T-helper 9 cell (primary cell): ENCODE measurements at places on chromosomes 4 and X.
A peak's percentile ranks its signal among the peaks of the same experiment; 100 is the strongest.

- DNase-seq, result no peak
Measured at GRCh38 chrX:30530606-30531005, 47.0 kb downstream of the TASL start.

DNA sequence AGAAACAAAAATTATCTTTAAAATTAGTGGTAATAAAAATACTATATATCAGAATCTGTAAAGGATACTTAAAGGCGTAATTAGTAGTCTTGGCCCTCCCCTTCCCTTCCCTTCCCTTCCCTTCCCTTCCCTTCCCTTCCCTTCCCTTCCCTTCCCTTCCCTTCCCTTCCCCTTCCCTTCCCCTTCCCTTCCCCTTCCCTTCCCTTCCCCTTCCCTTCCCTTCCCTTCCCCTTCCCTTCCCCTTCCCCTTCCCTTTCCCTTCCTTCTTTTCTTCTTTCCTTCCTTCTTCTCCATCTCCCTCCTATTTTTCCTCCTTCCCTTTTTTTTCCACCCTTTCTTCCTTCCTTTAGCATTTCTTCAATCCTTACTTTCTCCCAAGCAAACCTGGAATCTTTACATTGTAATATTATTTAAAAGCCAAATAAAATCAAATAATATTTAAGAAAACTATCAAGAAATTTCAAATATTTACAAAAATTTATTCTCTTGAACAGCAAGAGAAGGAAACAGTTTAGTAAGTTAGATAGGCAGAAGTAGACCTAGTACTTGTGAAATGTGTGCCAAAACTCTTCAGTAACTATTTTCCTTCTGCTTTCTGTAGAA is 379.8 kb upstream of the ATOH1 start:
- no peak for DNase-seq

GRCh38 chrX:110847334-110847733 is 51.7 kb upstream of the CHRDL1 start:
- DNase-seq, result no peak

GRCh38 chr4:119286377-119287002 is 35.4 kb downstream of the FABP2 start:
- DNase-seq, result peak; percentile 8

DNA sequence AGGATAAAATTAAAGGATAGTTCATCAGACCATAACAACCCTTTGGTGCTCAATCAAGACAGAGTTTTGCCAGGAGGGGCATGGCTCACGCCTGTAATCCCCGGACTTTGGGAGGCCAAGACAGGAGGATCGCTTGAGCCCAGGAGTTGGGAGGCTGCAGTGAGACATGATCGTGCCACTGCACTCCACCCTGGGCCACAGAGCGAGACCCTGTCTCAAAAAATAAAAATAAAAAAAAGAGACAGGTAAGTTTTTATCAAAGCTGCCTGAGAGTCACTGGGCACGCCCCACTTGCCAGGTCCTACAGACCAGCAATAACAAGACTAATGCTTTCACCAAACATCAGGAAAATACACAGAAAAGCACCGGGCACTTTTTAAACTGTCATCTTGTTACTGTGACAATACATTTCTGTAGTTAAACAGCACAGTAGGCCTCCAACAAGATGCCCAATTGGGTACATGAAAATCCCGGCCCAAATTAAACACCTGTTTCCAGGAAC is 765 bp downstream of the CFAP97 start:
- peak; percentile 8 for DNase-seq

- no peak for DNase-seq
Measured at GRCh38 chr4:13985837-13986236, 358.3 kb upstream of the BOD1L1 start.

GRCh38 chrX:372856-373640 is 13.7 kb downstream of the PPP2R3B start:
- DNase-seq, result no peak

GRCh38 chrX:29447867-29448266 is 767.5 kb upstream of the MAGEB2 start:
- no peak for DNase-seq

DNA sequence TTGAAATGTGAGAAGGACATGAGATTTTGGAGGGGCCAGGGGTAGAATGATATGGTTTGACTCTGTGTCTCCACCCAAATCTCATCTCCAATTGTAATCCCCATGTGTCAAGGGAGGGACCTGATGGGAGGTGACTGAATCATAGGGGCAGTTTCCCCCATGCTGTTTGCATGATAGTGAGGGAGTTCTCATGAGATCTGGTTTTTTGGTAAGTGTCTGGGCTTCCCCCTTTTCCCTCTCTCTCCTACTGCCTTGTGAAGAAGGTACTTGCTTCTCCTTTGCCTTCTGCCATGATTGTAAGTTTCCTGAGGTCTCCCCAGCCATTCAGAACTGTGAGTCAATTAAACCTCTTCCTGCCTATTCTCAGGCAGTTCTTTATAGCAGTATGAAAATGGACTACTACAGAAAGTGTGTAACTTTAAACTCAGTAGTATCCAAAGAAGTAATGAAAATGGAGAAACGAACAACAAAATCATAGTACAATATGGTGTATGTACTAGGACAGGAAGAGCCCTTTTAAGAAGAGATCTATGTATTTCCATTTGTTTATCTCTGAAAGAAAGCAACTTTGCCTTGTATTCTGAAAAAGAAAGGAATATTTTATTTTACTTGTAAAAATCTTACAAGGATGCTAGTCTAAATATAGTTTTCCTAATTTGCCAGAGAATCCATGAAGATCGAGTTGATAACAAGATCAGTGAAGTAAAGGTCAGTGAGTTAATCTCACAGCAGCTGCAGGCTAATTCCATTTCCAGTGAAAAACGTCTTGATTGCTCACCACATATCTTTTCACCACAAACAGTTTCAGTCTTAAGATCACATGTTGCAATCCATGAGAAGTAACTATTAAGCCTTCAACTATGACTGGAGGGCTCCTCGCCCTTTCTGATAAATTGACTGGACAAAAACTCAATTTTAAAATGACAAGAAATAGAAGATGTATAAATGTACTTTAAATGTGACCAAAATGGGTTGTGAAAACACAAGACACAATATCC is 20.5 kb downstream of the PKD2 start:
- DNase-seq, result no peak

DNA sequence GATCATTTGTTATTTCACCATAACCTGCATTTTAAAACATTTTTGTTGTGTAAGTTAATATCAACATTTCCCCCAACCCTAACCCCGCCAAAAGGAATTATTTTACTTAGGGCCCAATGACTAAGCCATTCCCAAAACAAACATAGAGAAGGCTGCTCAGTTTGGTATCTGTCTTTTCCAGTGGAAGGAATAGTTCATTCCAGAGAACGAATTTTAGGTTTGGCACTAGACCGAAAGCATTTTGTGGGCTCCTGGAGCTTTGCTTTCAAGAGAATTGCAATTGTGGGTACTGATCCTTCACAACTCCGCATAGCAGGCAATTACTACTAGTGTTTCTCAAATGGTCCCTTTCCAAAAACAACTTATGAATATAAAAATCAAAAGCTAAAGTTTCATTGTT is 226.7 kb upstream of the MAD2L1 start:
- DNase-seq, result no peak

DNA sequence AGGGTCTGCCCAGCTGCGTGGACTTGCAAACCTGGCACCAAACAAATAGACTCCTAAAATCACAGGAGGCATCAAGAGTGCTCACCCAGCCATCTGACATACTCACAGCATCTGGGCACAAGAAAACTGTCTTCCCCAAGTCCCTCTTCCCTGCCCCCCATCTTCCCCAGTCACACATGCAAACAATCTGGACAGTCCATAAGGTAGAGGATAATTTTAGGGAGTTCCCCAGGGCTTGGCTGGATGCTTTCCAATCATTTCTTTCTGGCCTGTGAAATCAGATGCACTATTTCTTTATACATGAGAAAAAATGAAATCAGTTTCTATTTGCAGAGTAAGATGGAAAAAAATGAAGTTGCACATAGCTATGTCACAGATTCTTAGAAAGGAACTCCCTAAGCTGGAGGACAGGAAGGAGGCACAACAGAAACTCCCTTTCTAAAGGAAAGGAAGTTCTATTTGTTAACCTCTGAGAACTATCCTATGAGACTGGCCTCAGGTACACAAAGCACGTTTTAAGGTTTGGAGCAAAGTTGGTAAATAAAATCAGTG is 342.3 kb downstream of the HNRNPD start:
- DNase-seq, result no peak

DNA sequence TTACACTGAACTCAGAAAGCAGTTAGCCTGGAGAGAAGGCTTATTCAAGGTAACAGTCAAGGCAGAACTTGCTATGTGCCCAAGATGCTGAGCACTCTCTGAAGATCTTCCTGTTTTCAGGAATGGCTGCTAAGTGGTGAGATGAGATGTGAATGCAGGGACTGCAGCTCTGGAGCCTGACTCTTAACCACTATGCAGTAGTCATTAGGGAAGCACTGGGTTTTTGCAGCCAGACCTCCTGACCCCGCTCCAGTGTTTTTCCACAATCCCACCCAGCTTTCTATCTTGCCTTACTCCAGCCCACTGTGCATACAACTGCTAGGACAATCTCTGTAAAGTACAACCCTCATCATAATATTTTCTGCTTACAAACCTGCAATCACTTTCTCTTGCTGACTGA is 95.2 kb upstream of the LNX1 start:
- DNase-seq, result no peak

- no peak for DNase-seq
Measured at GRCh38 chr4:82901183-82901718, 716 bp downstream of the THAP9 start.

DNA sequence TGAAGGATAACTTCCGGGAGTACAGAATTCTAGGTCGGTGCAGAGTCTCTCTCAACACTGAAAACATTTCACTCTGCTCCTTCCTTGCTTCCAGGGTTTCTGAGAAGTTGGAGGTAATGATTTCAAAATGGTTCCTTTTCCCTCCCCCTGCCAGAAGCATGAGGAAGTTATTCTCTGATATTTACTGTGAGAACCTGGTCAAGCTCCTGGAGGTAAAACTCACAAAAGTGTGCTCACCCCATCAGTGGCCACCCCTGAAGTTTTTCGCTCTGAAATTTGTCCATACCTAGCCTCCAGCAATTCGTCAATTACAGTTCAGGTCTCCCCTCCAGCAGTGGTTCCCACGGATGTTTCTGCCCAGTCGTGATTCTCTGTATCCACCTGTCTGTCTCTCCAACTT is 16.2 kb upstream of the MECP2 start:
- DNase-seq, result no peak

DNA sequence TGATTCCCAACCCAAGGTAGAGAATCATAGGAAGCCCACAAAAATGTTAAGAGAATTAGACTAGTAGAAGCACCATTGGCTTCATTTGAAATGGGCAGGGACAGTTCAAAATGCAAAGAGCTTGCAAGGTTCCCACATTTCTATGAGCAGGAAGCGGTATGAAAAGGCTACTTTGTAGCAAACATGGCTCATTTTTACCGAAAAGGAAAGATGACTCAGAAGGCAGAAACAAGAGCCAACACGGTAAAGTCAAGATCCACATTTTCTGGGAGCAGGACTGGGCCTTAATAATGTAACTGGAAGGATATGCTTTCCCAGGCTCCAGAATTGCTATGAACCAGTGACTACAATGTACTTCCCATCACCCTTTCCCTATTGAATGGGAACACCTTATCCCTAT is 89.5 kb downstream of the GLRA3 start:
- DNase-seq, result no peak

- DNase-seq, result no peak
Measured at GRCh38 chr4:46839128-46839527, 69.9 kb downstream of the COX7B2 start.

GRCh38 chrX:138082896-138083295 is 517.0 kb downstream of the ZIC3 start:
- no peak for DNase-seq

DNA sequence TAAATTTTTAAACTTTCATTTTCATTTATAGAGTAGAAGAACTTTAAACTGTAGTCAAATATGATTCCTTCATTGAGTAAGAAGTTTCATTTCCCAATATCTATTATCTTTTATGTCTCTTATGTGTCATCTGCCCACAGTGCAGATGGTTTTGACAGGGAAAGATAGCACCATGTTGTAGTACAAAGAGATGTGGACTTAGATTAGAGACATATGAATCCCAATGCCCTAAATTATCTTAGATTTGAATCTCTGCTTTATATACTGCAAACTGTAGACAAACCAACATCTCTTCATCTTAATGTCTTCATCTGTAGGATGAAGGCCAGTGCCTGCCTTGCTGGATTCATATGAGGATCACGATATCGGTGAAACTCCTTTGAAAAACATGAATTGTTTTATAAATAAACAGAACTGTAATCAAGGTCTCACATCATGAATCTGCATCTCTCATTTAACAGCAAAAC is 217.5 kb downstream of the BANK1 start:
- no peak for DNase-seq

DNA sequence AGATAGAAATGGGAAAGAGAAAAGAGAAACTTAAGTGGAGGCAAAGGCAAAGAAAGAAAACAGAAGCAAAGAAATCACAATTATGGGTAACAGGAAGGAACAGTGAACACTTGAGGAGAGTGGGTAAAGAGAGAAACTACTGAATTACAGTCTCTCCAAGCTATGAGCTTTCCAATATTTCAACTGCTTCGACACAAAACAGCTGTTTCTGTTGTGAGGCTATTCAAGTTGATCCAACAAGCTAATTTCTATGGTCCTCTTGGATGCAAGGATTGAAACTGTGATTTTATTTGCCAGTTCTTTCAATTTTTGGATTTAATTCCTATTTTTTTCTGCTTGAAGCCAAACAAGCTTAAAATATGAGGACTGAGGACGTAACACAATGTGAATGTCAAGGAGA is 80.5 kb upstream of the ADGRA3 start:
- DNase-seq, result no peak

DNA sequence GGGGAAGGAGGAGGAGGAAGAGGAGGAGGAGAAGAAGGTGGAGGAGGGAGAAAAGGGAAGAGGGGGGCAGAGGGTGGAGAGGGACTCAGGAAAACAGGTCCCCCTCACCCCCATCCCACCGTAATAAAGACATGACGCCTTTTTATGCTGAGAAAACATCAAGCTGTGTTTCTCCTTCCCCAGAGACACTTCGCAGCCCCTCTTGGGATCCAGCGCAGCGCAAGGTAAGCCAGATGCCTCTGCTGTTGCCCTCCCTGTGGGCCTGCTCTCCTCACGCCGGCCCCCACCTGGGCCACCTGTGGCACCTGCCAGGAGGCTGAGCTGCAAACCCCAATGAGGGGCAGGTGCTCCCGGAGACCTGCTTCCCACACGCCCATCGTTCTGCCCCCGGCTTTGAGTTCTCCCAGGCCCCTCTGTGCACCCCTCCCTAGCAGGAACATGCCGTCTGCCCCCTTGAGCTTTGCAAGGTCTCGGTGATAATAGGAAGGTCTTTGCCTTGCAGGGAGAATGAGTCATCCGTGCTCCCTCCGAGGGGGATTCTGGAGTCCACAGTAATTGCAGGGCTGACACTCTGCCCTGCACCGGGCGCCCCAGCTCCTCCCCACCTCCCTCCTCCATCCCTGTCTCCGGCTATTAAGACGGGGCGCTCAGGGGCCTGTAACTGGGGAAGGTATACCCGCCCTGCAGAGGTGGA is 45.3 kb upstream of the SHOX start:
- DNase-seq, result no peak
